ENCODE measurements at places on chromosomes 7 and 10.

- peaks cover 4% of the 10 kb centered on the region for H3K27me3 ChIP-seq
- no peak overlapping the region for H3K4me3 ChIP-seq
- no peaks in the 10 kb centered on the region for H3K36me3 ChIP-seq
- H3K27ac ChIP-seq = no peak overlapping the region
- no peaks in the 10 kb centered on the region for H3K4me1 ChIP-seq
These were observed 113.7 kb downstream of the CCDC3 start for GRCh38 chr10:12887780-12888179.

- no peaks in the 10 kb centered on the region for H3K36me3 ChIP-seq
- H3K4me3 ChIP-seq = no peak overlapping the region
- no peaks in the 10 kb centered on the region for H3K27me3 ChIP-seq
- DNase-seq = no peak
- peaks cover 26% of the 10 kb centered on the region for H3K4me1 ChIP-seq
These were observed 200.4 kb downstream of the FAM107B start for GRCh38 chr10:14574291-14574690.

DNA sequence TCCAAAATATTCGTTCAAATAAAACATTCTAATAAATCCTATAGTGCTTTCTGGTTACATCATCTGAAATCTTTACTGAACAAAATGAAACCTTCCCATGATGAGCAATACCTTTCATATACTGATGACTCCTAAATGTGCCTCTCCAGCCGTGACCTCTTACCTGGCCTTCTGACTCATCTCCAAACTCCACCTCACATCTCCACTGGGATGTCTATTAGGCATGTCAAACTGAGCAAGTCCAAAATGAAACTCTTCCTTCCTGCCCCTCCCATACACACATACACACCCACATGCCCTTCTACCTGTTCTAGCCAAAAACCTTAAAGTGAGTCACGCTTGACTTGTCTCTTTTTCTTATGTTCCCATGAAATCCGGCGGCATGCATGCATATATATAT lies 22.9 kb downstream of the GSAP start:
- H3K27me3 ChIP-seq = no peaks in the 10 kb centered on the region
- no peak overlapping the region for H3K4me3 ChIP-seq
- H3K36me3 ChIP-seq = no peaks in the 10 kb centered on the region
- DNase-seq = no peak
- peaks cover 6% of the 10 kb centered on the region for H3K4me1 ChIP-seq
- H3K27ac ChIP-seq = no peak overlapping the region

DNA sequence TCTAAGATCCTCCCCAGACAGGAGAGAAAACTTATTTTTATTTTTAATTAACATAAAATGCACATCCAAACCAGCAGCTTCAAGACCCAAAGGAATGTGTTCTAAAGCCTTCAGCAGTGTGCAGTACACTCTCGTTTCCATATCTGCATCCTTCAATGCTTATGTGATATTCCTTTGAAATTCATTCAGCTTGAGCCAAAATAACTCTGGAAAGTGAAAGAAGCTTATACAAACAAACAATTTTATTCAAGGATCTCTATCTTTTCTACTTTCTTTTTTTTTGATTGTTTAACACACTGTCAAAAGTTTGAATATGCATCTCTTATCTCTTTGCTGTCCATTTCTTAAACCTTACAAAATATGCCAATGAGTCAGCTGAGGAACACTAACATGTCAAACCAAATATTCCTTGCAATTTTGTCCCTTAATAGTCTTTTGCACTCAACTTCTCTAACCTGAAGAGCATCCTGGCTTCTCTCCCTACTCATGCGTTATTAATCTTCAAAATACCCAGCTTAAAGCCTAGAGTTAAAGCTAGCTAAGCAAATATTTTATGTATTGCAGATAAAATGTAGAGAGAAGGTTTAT lies 124.3 kb downstream of the THSD7A start:
- H3K36me3 ChIP-seq = no peaks in the 10 kb centered on the region
- H3K27me3 ChIP-seq = no peaks in the 10 kb centered on the region
- no peaks in the 10 kb centered on the region for H3K4me1 ChIP-seq

DNA sequence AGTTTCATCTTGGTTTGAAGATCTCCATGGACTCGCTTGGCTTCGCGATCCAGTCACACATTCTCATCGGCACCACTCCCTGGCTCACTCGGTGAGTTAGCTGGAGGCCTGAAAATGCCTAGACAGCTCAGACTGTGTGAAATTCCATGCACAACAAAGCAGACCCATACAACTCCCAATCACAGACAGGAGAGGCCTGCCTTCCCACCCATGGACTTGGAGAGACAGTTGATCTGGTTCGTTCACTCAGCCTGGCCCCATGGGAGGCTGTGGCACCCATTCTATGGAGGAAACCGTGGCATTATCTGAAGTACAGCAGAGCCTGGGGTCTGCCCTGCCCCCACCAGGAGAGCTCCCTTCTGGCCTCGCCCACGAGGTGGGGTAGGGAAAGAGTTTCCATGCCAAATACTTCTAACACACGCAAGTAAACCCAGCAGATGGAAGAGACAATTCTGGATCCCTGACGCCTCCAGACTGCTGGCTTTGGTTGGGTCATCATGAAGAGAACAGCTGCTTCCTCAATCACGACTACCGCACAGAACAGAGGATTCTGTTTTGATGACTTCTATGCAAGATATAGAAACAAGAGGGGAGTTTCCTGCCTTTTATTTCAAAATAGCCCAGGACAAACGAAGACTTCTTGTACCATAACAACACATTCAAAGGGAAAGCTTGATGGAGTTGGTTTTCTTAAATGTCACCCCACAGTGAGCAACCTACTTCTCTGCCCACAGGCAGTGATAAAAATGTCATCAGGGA lies 15.9 kb downstream of the FAM53B start:
- no peak overlapping the region for H3K4me3 ChIP-seq
- peaks cover 4% of the 10 kb centered on the region for H3K36me3 ChIP-seq
- no peak for DNase-seq

DNA sequence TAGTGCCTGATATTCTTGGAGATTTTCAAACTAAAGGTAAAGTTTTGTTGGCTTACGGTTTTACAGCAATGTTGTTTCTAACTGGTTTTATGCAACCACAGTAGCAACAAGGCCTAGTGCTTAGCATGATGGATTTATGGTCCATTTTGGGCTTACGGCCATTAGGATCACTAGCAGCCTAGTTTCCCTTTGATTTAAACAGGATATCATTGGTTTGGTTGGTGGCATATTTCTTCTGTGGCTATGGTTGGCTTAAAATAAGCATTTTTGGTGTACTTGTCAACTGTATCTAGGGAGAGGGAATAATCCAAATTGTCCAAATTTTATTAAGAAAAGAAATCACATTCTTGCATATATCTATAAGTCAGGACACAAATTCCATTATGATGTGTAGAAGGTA lies 194.0 kb downstream of the HDAC9 start:
- no peaks in the 10 kb centered on the region for H3K36me3 ChIP-seq
- peaks cover 46% of the 10 kb centered on the region for H3K4me1 ChIP-seq
- no peak for DNase-seq
- no peaks in the 10 kb centered on the region for H3K27me3 ChIP-seq
- no peak overlapping the region for H3K4me3 ChIP-seq
